ENCODE measurements at places on chromosomes 16 and 17.

GRCh38 chr17:78168903-78169793, 767 bp downstream of the SYNGR2 start:
- DNase-seq: peak; percentile 86

DNA sequence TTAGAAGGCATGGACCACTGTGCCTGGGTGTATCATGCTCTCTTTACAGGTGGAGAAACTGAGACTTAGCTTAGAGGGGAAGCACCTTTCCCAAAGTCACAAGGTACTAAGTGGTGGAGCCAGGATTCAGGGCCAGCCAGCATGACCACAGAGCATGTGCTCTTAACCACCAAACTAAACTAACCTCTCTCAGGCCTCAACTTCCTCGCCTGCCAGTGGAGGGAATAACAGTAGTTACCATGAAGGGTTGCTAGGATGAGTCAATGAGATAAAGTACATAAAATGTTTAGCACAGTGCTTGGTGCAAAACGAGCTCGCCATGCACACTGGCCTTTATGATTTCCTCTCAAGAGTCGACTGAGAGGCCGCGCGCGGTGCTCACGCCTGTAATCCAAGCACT, 6.4 kb upstream of the MYO1C start:
- no peak for DNase-seq

GRCh38 chr17:45040459-45040858, 11.0 kb downstream of the DCAKD start:
- no peak for DNase-seq

DNA sequence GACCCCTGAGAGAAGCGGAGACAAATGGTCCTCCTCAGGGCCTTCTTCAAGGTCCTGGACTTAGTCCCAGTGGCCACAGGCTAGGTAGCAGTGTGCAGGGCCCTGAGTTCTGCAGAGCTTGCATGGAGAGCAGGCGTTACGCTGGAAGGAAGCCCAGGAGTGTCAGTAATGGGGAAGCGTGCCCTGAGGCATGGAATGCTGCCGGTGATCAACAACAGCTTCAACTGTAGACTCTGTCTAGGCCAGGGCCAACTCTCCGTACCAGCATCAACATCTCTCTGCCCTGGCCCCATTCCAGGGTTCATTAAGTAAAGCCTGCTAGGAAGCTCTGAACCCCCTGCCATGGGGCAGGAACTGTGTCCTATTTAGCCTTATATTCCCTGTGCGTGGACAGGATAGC, 568 bp upstream of the TNK1 start:
- DNase-seq: peak; percentile 72

- no peak for DNase-seq
Measured at GRCh38 chr16:55668340-55669281, 12.8 kb downstream of the SLC6A2 start.

GRCh38 chr17:81651692-81652091, 4.7 kb downstream of the PDE6G start:
- no peak for DNase-seq

DNA sequence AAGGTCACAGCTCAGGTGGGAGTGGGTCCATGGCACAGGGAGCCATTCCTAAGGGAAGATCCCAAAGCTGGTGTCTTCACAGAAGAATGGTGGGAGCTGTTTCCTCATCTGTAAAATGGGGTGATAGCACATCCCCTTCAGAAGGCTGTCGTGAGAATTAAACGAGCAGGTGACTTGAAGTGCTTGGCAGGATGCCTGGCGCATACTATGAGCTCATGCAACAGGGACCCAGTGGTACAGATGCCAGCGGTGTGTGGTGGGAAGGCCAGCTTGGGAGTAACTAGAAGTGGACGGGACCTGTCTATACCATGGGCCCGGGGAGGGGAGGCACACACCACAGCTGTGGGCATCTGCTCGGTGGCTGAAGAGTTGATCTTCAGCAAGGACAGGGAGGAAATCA, 189.3 kb upstream of the TNRC6C start:
- no peak for DNase-seq

- peak; percentile 81 for DNase-seq
Measured at GRCh38 chr17:63697341-63698286, 2.3 kb downstream of the LIMD2 start.

GRCh38 chr17:71260366-71260940, 860.4 kb upstream of the SOX9 start:
- DNase-seq: no peak

DNA sequence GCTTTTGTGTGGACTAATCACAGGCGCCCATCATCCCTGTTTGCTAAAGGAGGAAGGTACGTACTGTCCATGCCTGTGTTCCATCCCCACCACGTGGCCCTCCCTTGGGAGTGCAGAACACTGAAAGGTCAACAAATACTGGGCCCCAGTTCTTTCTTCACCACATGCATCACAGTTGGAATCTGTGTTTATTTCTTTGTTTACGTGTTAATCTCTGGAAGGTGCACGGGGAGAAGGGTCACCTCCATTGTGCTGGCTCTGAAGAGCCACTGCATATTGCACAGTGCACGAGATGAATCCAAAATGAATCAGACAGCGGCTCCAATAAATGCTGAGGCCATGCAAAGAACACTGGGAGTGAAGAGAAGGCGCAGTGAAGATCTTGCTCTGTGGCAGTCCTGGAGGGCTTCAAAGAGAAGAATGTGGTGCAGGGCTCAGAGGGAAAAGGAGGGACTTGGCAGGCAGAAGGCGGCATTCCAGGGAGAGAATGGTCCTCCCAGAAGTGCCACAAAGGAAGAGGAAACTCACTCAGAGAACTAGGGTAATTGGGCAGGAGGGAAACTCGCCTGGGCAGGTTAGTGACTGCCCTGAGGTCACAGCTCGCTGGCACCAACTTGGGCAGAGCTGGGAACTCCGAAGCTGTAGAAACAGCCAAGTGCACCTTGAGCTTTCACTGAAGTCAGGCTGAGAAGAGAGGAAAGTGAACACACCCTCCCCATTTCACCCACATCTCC, 3.7 kb downstream of the RPH3AL start:
- peak; percentile 78 for DNase-seq

GRCh38 chr17:16425698-16426659, 10.6 kb downstream of the TRPV2 start:
- no peak for DNase-seq

DNA sequence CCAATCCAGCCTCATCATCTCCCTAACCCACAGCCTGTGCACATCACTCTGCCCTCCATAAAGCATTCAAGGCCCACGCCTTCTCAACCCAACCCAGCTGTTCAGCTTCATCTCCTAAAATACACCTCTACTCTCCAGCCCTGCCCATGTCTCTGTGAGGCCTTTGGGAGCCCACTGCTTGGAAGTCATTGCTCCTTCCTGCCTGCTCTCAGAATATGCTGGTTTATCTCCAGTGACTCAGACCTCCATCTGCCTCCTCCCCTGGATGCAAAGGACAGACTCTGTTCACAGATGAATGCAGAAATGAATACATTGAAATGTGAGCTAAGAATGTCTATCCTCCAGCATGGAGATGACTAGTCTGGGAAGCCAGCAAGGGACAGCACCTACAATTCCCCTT, 19.0 kb downstream of the KCNG4 start:
- DNase-seq: no peak

DNA sequence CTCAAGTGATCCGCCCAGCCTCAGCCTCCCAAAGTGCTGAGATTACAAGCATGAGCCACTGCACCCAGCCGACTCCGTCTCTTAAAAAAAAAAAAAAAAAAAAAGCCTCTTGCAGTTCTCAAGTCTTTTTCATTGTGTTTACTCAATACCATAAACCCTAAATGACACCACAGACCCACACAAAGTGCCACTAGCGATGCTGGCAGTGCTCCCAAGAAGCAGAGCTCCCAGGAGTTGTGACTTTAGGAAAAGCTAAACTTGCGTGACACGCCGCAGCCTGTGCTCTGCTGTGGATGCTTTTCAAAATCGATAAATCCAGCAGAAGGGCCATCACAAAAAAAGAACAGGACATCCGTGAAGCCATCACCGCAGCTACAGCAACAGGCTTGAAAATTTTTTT, 114.7 kb downstream of the ANKRD11 start:
- no peak for DNase-seq

DNA sequence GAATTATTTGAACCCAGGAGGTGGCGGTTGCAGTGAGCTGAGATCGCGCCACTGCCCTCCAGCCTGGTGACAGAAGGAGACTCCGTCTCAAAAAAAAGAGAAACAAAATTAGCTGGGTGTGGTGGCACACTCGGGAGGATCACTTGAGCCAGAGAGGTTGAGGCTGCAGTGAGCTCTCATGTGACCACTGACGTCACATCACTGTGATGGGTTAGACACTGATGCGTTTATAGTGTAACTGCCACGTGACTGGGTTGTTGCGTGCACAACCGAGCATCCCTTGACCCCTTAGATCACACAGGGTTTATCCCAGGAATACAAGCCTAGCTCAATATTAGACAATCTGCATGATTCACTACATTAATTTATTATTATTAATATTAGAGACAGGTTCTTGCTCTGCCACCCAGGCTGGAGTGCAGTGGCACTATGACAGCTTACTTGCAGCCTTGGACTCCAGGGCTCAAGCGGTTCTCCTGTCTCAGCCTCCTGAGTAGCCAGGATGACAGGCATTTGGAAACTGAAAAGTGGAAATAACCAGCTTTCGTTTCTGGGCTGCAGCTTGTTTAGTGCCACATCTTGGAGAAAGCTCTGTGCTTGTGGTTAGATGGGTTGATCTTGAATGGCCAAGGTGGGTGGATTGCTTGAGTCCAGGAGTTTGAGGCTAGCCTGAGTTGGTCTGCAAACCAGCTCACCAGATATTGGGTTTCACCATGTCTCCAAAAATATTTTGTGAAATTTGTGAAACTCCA, 26.4 kb upstream of the ABR start:
- DNase-seq: no peak

- no peak for DNase-seq
Measured at GRCh38 chr16:15880434-15881308, 7.7 kb downstream of the CEP20 start.

- peak; percentile 90 for DNase-seq
Measured at GRCh38 chr17:31558748-31559583, 167.5 kb downstream of the RAB11FIP4 start.

DNA sequence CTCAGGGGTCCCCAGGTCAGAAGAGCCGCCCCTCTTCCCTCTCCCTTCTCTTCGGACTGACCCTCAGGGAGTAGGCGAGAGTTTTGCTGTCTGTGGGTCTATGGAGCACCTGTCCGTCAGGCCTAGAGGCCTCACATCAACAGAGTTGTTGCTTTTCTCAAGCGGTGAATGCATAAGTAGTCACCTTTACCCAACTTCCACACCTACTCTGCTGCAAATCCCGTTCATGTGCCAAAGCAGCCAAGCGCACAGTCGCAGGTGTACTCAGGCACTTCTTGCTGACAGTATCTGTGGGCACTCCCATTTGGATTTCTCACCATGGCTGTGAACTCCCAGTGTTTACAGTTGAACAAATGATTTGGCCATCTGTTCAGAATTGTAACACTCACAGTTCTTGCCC, 4.0 kb upstream of the FA2H start:
- DNase-seq: no peak

GRCh38 chr17:55661256-55661758, 61.4 kb downstream of the TMEM100 start:
- no peak for DNase-seq
